NCI-H1694 (cell line): ENCODE measurements at places on chromosomes 13 and 19.

GRCh38 chr13:27177852-27178251, 6.2 kb upstream of the USP12 start:
- no peak for DNase-seq

GRCh38 chr13:110398564-110399507, 91.8 kb downstream of the COL4A2 start:
- no peak for DNase-seq

DNA sequence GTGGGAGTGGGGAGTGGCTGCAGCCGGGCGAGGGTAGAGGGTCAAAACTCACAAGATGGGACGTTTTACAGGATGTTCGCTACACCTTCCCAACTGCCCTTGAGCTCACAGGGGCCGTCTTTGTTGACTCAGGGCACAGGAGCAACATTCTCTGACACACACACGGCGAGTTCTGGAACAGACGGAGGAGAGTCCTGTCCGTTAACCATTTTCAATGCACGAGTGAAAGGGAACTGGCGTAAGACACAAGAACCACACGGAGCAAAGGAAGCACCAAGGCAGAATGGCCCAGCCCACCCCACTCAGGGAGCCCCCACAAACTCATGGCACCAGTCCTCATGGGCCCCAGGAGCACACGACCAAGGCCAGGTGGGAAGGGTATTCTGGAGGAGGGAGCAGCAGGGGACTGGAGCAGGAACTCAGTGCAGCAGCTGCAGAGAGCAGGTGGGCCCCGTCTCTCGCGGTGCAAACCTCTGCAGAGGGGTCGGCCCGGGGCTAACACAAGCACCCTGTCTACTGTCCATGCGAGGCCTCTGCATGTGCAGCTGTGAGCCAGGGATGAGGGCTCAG, 37.9 kb upstream of the ISYNA1 start:
- DNase-seq = no peak

GRCh38 chr19:37718304-37718703, 1.3 kb downstream of the ZNF607 start:
- DNase-seq = no peak

DNA sequence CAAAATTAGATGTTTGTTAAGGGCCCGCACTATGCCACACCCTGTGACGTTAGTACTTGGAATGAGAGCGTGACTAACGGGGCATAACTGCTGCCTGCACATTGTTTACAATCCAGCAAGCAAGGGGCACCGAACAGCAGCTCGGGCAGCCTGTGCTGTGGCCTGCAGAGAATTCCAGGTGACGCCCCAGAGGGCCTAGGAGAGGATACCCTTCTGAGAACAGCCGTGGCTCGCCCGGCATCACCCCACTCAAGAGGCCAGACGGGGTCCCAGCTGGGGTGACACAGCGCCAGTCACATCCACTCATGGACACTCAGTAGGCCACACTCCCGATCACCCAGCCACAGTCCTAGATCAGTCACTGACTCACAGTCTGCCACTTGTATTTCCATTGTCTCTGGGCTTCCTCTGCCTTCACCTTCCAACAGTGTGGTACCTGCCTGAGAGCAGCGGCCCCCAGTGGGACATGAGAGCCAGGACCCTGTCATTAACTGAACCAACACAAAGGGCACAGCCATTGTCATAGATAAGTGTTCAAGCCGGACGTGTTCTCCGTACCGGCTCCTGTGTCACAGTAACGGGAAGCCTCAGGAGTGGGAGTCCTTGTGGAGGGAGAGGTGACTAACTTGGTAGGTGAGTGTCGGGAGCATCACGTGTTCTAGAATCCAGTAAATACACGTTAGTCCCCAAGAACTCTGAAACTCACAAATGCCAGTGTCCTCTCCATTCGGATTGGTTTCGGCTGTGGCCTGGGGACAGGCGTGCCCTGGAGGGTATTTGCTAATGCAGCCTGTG, 7.5 kb downstream of the ZNF331 start:
- no peak for DNase-seq

DNA sequence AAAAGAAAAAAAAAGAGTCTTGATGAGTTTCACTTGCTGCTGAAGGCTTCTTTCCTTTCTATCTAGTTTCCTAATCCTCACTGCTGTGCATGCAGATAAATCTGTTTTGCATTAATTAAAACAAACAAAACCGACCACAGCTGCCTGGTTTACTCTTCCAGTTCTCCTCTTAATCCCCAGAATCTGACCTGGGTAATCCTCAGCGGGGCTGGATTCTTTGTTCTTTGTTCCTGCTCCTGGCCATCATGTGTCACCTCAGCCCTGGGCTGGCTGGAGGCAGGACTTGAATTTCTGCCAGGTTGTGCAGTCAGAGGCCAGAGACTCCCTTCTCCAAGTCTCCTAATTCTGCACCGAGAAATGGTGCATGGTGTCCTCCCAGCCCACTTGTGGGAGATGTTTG, 52.2 kb upstream of the CYP4F8 start:
- DNase-seq = no peak

- no peak for DNase-seq
These were observed 55.7 kb downstream of the SPATA13 start for GRCh38 chr13:24216176-24216575.

- no peak for DNase-seq
These were observed 49.5 kb upstream of the STK24 start for GRCh38 chr13:98626298-98626935.
